ENCODE measurements at places on chromosomes 2 and 18.

DNA sequence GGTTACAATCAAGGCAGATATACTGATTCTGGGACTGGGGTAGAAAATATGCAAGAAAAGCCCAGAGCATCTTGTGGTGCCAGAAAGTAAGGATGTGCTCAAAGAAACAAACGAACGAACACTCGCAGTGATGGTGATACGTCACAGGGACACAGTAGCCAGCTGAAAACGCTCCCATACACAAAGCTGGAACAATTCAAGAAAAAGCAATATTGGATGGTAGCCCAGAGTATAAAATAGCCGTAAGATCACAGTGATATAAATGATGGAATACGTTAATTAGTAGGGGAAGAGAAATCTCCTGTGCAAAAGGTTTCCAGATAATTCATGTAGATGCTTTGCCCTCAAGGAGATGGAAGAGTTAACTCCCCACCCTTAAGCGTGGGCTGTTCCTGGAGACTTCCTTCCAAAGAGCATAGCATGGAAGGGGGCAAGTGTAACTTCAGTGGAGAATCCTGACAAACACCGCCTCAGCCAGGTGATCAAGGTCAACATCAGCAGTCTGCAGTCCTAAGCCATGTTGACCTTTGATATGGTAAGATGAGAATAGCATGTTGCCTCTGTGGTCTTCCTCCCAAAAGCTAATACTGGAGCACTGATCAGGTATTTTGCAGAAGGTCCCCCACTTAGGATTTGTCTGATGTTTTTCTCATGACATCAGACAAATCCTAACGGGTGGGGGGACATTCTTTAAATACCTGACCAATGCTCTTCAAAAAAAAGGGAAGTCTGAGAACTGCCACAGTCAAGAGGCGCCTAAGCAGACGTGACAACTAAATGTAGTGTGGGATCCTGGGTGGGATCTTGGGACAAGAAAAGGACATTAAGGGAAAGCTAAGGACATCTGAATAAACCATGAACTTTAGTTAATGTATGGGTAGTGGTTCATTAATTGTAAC is 99.0 kb downstream of the NCK2 start:
- no peak for DNase-seq

DNA sequence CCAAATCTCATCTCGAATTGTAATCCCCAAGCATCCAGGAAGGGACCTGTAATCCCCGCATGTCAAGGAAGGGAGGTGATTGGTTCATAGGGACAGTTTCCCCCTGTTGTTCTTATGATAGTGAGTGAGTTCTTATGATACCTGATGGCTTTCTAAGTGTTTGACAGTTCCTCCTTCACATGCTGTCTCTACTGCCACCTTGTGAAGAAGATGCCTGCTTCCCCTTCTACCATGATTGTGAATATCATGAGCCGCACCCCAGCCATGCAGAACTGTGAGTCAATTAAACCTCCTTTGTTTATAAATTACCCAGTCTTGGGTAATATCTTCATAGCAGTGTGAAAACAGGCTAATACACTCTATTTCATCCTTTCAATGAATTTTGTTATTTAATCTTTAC is 446.7 kb downstream of the RNF144A start:
- DNase-seq, result no peak

DNA sequence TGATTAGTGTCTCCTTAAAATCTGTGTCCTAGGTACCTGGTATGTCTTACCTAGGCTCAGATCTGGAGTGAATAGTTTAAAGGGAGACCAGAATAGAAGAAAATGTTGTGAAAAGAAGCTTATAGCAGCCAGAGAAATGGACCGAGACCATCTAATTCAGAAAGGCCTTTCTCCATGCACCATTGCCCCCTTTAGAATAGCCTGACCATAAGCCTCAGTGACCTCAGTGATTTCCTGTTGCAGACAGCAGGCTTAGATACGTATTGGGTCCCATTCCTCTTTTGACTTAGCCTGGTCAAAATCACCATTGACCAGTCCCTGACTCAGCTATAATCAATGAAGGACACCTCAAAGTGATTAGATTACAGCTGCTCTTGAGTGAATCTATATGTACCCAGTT is 690.7 kb upstream of the KLHL29 start:
- no peak for DNase-seq

GRCh38 chr2:25664183-25664964 is 9.0 kb downstream of the DTNB start:
- no peak for DNase-seq

- DNase-seq, result no peak
These were observed 1139.6 kb upstream of the FAM98A start for GRCh38 chr2:34738691-34739090.

- no peak for DNase-seq
These were observed 194.8 kb downstream of the CD226 start for GRCh38 chr18:69752737-69753380.

GRCh38 chr18:50628533-50628905 is 68.6 kb downstream of the MAPK4 start:
- DNase-seq, result no peak

DNA sequence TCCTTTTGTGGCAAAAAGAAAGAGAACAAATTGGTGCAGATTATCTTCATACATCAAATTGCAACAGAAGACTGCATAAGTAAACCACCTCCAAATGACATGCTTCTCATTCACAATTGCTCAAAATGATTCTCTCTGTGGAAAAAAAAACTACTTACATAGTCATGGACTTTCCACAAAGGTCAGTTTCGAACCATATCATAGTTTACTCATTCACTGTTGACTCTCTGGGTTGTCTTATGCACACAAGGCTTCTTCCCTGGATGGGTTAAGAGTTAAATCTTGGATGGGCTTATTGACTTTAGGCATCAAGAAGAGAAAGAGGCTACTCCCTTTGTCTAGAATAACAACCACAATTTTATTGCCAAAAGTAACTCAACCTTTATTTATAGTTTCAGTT is 91.3 kb upstream of the RAB27B start:
- DNase-seq, result no peak

- DNase-seq, result no peak
These were observed 352.1 kb downstream of the RND3 start for GRCh38 chr2:150135223-150135883.

- no peak for DNase-seq
These were observed 18.4 kb downstream of the SLC4A3 start for GRCh38 chr2:219645631-219646527.

GRCh38 chr2:23682481-23682880 is 244.4 kb downstream of the ATAD2B start:
- DNase-seq, result no peak

DNA sequence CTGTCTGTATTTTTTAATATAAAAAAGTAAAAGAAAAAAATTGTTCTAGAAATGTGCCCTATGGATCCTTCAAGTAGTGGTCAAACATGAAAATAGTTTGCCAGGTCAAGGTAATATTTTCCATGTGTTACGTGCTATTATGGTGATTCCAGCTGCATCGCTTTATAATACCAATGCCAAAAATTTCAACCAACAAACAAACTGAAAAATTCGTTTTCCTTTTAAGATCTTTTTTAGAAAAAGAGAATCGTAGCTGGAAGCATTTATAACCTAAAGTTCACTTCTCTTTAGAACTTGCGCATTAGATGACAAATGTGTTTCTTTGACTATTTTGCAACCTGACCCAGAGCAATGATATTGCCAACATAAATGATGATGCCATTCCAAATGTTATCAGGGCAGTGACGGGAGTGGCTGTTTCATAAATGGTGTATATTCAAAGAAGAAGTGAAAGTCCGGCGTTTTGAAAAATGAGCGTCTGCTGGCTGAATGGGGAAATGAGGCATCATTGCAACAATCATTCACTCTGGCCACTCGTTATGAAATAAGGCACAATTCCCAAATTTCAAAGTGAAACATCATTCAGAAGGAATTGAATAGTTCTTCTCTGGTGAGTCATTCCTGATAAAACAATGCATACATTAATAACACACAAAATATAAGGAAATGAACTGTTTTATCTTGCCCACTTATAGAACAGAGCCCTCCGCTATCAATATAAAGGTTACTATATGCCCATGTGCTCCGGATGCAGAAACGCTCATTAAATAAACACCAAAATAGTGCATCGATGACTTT is 297.4 kb downstream of the TGIF1 start:
- DNase-seq, result no peak

DNA sequence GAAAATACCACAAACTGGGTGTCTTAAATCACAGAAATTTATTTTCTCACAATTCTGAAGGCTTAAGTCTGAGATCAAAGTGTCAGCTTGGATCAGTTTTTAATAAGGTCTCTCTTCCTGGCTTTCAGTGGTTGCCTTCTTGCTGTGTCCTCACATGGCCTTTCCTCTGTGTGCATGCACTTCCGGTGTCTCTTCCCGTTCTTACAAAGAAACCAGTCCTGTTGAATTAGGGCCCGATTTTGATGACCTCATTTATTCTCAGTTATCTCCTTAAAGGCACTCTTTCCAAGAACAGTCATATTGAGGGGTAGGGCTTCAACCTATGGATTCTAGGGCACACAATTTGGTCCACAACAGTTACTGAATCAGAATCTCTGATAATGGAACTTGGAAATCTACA is 5.4 kb upstream of the XIRP2 start:
- DNase-seq, result no peak

DNA sequence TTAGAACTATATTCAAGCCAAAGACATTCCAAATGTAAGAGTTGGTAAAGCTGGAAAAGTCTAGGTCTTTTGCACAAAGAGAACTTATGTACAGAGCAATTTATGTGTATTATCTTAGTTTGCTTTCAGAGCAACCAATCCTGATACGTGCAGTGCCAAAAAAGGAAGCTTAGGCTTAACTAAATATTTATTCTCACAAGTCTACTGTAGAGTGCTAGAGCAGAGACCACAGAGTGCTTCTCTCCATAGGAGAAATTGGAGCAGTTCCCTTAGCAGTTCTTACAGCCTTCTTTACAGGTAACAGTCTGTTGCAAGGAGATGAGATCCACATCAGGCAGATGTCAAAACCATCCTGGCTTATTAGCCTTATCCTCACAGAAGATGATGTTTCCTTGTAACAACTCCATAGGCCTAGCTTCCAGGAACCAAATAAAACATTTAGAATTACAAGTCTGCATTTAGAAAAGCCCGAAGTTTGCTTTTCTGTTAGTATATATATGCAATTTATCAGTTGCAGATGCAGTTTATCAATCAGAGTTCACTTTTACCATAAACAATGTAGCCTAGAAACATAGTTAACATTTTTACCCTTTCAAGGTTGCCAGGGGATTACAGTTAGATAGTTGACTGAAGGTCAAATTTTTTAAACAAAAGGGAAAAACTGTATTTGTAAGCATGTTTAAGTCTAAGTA is 250.6 kb upstream of the KCNJ3 start:
- DNase-seq, result no peak

- DNase-seq, result no peak
These were observed 17.2 kb downstream of the LTBP1 start for GRCh38 chr2:32963941-32964340.

GRCh38 chr2:96330407-96330806 is 5.2 kb upstream of the NCAPH start:
- no peak for DNase-seq

DNA sequence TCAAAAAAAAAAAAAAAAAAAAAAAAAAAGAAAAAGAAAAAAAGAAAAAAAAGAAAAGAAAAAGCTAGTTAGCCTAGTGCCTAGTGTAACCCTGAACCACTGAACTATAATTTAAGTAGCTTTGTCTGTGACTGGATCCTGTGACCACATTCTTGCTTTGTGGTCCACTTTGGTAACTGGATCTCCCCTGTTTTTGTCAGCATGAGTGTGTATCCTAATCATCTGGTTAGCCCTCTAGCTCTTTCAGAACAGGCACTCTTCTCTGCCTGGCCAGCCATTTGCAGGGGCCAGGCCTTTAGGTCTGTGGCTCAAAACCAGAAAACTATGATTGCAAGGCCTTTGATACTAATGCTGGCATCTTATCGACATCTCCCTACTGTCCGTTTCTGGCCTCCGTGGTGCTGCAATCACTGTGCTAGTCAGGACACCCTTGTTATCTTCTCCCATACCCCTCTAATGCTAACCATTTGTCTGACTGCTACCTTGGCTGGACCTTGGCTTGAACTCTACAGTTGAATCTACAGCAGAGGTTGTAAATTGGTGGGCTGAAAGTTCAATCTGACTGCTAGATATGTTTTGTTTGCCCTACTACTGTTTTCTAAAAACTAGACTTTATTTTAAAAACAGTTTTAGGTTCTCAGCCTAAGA is 40.5 kb downstream of the RBKS start:
- DNase-seq, result no peak

GRCh38 chr18:2846636-2847316 is at the start of gene EMILIN2:
TSS of gene EMILIN2 (plus strand) at chr18:2847006. CDS start at chr18:2847189, 183 bp downstream.
- no peak for DNase-seq

- no peak for DNase-seq
These were observed 53.5 kb upstream of the RMDN2 start for GRCh38 chr2:37871456-37872191.

DNA sequence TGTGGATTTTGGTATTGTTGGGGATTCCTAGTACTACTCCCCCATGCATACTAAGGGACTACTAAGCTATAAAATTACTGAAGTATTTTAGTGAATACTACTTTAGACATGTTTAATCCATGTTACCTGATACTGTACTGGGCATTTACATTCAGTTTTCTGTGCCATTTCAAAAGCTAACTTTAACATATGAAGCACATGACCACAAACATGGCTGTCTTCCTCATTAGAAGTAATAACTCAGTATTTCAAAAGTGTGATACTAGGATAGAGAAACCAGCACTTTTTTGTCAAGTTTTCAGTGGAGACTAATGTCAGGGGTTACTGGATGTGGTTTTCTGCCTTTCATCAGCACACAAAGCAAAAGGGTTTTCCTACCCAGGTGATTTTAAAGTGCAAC is 27.9 kb downstream of the WDR33 start:
- no peak for DNase-seq

GRCh38 chr18:79910563-79911343 is 40.7 kb downstream of the SLC66A2 start:
- DNase-seq, result no peak

- no peak for DNase-seq
These were observed 554.5 kb downstream of the STK39 start for GRCh38 chr2:167692936-167693335.

- DNase-seq, result no peak
These were observed 12.8 kb downstream of the LRP2 start for GRCh38 chr2:169349535-169349934.

- DNase-seq, result no peak
These were observed 1.3 kb upstream of the USP34 start for GRCh38 chr2:61471905-61472805.

- DNase-seq, result no peak
These were observed 156.0 kb downstream of the SLC4A3 start for GRCh38 chr2:219783359-219783975.

GRCh38 chr18:52348209-52348608 is 8.2 kb downstream of the DCC start:
- no peak for DNase-seq

- DNase-seq, result no peak
These were observed 28.8 kb upstream of the FBXO11 start for GRCh38 chr2:47935071-47935470.

DNA sequence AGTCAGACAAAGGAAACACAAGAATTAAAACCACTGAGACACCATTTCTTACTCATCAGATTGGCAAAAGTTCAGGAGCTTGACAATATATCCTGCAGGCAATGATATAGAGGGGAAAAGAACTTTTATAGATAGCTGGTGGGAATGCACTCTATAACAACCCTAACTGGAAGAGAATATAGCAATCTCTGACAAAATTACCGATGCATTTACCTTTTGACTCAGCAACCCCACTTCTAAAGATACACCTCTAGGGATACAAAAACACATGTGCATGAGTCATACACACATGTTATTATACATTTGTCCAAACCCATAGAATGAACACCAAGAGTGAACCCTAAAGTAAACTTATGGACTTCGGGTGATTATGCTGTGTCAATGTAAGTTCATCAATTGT is 79.4 kb upstream of the SRD5A2 start:
- DNase-seq, result no peak

Data from GOT3 (cell line).